Natural killer cell treated with Interleukin-12 subunit alpha and Interleukin-12 subunit beta and Interleukin-15 and Interleukin-18, amount 100 ng/mL, for 72 hours (primary cell): ENCODE measurements at places on chromosomes 6 and 20. TPM values are rescaled to one million over a fixed set of nuclear protein-coding genes. Genes with fewer than 3 reads are reported as not detected.

GRCh38 chr6:155067956-155068615, 73.0 kb downstream of the TIAM2 start:
- no peak for DNase-seq

DNA sequence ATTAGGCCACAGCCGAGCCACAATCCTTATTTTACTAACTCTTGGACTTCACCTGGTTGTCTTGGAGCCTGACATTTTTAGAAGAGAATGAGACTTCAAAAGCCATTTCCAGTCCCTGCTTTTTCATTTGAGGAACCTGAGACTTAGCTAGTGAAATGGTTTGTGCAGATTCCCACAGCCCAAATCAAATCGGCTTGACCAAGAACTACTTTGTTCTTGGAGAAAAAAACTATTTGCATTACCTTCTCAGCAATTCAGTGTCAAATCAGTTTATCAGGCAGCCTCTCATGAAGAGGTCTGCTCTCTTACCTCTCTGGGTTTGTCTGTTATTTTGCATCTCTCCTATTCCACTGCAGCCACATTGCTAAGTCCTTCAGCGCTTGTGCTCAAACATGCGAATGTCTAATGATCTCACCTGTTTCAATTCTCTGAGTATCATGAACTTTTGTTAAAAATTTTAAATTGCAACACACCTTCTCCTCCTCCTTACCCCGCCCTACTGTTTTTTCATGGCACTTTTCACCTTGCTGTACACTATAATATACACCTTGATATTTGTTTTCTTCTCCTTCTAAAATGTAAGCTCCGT, 573 bp upstream of the IFNGR1 start:
- no peak for DNase-seq

DNA sequence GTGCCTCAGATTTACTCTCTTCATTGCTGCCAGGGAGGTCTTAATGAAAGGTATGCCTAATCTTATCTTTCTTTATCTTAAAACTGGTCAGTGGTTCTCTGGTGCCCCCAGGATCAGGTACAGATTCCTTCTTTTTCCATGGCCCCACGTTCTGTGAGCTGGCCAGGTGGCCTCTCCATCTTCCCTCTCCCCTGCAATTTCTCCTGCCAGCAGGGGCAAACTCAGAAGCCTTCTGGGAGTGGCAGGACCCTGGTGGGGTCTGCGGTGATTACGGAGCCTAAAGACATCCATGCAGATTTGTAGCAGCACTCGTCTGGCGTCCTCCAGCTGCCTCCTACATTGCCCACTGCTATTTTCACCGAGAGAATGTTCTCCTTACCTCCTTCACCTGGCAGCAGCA, 95.8 kb downstream of the CCDC170 start:
- DNase-seq = no peak

GRCh38 chr6:23879816-23880215, 246.2 kb upstream of the NRSN1 start:
- DNase-seq = no peak

GRCh38 chr6:24396824-24397223, 5.9 kb upstream of the MRS2 start:
- DNase-seq = no peak

GRCh38 chr20:47359530-47360296, 3.2 kb upstream of the ZMYND8 start:
- DNase-seq = no peak

DNA sequence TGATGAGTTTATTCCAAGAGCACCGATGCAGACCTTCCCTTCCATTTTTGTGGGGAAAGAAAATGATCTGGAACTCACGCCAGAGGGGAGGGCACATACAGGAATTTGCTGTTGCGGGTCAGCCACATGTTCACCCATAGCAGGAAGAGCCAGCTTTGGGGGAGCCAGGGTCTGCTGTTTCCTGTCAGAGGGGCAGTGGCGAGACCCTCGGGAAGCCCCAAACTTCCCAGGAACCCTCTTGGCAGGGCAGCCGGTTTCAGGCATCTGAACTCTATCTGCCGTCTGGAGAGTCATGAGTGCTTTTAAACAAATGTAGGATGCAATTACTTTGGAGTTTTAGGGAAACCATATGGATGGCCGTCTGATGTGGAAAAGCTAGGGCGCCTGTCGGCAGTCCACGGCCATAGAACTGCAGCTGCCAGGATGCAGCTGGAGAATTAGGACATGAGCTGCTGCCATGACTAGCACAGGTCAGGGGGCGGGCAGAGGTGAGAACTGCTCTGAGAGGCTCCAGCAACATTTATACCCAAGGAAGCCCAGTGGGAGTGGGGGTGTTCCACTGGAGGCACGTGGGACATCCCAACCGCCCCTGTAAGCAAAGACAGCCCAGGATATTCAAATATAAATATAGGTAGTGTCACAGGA, 14.8 kb upstream of the SERPINB9 start:
- DNase-seq = no peak

DNA sequence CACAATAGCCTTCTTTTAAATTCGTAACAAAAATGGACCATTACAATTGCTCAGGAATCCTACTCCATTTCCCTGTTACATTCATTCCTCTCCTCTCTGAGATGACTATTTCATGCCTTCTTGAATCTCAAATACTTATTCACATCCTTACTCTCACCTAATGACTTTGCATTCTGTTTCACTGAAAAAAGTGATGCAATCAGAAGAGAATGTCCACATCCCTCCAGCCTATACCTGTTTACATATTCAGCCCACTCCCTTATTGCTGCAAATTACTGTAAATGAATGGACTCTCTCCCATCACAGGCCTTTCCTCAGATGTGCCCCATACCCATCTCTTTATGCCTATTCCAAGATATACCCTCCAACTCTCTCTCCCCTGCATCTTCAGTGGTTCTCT, 8.6 kb downstream of the TAAR1 start:
- DNase-seq = no peak

- no peak for DNase-seq
Observed at GRCh38 chr20:48535556-48535955, 292.2 kb downstream of the PREX1 start.

DNA sequence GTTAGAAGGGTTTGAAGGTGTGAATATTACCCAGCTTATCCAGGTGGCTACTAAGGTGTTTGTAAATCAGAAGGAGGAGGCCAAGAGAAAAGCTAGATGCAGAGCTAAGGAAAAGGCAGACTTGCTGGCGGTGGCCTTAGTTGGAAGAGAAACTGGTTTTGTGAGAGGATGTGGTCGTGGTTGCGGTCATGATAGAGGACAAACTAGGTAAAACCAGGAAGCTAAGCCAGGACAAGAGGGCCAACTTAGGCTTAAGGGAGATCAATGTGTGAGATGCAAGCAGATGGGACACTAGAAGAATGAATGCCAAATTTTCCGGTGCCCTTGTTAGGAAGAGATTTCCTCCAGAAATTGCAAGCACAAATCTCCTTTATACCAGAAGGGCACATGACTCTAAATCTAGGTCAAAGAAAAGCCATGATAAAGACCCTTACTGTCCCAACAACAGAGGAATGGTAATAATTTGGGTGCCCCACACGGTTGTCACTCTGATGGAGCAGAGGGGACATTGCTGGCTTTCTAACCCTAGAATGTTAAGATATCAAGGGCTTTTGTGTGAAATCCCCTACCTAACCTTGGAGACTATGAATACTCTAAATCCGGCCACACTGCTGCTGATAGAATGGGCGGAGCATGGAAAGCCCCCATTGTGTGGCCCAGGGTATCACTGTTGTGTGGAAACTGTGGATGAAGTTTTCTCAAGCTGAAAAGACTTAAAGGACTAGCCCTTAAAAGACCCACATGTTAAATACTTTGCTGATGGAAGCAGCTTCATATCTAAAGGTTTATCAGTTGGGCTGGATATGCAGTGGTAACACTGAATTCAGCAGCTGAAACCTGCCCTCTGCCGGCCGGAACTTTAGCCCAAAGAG, 7.8 kb downstream of the IL22RA2 start:
- DNase-seq = peak; percentile 74

- no peak for DNase-seq
Observed at GRCh38 chr6:121032268-121033006, 301.8 kb downstream of the TBC1D32 start.

GRCh38 chr6:104159045-104159618, 700.6 kb downstream of the HACE1 start:
- no peak for DNase-seq

CLIC5 gene
- 0.38 TPM for total RNA-seq

DACT2 gene
- not detected for total RNA-seq

TNXB gene
- total RNA-seq = 6.7 TPM

STMND1 gene
- total RNA-seq = not detected

PI3 gene
- total RNA-seq = not detected

UBE3D gene
- total RNA-seq = 11.9 TPM
